ENCODE measurements at places on chromosomes 1 and 21.

DNA sequence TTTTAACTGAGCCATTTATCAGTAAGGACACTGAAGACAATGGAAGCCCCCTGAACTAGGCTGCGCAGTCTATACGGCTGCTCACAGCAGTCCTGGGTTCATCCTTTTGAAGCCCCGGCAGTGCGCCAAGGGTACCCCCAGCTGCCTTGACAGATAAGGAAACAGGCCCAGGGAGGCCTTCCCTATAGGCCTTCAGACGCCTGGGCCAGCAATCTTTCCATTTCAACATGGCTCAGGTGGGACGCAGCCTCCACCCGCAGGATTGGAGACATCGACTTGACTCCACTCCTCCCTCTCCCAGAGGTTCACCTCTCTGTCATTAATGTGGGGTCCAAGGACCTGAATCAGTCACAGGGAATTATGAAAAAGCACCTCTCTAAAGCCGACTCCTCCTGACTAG, 2.8 kb upstream of the LYPD8 start:
- DNase-seq, result no peak

GRCh38 chr1:16237343-16237830, 404 bp upstream of the CPLANE2 start:
- DNase-seq, result no peak

- DNase-seq, result no peak
These were observed 63.2 kb downstream of the WNT9A start for GRCh38 chr1:227884370-227885134.

GRCh38 chr1:19079541-19080472, 123.3 kb upstream of the IFFO2 start:
- no peak for DNase-seq

DNA sequence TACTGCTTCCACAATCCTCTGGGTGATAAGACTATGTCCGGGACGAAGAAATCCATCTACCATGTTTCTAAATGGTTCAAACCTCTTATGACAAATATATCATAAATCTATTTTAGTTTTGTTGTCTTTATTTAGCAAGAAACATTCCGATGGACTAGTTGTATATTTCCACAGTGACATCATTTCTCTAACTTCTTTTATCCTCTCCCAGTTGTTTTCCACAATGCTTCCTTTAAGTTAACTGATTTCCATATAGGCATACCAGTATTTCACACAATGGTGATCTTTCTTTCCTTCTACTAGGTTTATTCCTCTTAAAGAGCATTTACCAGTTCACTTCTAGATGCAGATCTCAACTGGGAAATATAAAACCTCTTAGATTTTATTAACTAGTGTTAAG, 44.8 kb downstream of the USP1 start:
- DNase-seq, result no peak

GRCh38 chr1:198529414-198529813, 11.1 kb downstream of the ATP6V1G3 start:
- no peak for DNase-seq

DNA sequence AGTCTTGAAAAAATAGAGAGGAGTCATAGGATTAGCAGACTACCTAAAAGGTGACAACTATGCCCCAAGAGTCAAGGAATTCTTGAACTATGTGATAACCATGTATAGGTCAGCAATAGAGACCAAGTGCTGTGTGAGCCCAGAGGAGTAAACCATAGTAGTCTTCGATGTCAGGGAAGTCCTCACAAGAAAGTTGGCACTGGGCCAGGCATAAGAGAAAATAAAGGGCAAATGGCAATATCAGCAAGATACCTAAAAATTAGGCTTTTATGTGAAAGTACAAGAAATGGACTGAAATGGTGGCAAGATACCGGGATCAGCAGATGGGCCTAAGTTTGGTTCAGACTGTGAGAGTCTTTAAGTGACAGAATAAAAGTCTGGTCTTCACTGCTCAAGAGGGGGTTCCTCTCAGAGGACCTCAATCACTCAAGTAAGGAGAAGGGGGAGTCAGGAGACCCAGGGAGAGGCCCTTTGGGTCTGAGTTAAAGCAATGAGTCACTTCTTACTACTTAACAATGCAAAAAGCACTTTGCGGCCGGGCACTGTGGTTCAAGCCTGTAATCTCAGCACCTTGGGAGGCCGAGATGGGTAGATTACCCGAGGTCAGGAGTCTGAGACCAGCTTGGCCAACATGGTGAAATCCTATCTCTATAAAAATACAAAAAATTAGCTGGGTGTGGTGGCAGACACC, 95.0 kb downstream of the TEX35 start:
- no peak for DNase-seq

All from CD4-positive, alpha-beta T cell treated with Interleukin-15 for 4 hours (primary cell).